RKO (cell line): ENCODE measurements at places on chromosomes 6 and 20.

- no peak for DNase-seq
These were observed 69.6 kb downstream of the C6orf52 start for GRCh38 chr6:10624836-10625235.

DNA sequence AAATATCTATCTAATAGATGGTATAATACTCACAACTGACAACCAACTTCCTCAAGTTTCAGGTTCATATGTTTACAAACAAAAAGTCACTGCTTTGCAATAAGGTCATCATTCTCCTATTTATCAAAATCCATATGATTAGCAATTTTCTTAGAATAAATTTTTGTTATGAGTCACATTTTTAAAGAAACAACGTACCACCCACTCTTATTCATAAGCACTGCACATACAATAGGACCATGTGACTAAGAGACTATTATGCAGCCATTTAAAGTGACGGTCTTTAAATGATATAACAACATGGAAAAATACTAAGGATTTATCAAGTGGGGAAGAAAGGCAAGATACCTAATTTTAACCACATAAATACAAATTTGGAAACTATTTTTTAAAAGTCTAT, 40.0 kb downstream of the REPS1 start:
- peak; percentile 18 for DNase-seq

- DNase-seq: no peak
These were observed 5.9 kb downstream of the HSPA12B start for GRCh38 chr20:3738111-3739053.

DNA sequence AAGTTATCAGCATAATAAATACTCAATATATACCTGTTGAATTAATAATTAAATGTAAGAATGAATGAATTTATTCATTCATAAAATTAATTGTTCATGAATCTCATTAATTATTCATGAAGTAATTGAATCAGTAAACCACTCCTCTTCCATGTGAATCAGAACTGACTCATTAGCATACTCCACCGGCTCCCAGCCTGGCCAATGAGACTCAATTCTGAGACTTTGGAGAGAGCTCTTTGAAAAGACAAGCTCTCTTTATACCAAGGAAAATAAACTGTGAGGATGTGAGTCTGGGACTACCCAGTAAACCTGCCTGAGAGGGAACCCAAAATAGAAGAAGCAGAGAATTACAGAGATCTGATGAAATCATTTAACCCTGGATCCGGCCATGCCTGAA, 8.4 kb upstream of the SLC2A10 start:
- peak; percentile 24 for DNase-seq

GRCh38 chr6:14641423-14642135, 524.0 kb downstream of the CD83 start:
- DNase-seq: no peak

GRCh38 chr20:53867741-53868351, 202.5 kb downstream of the BCAS1 start:
- no peak for DNase-seq

GRCh38 chr20:50646483-50646996, 44.8 kb downstream of the RIPOR3 start:
- no peak for DNase-seq

DNA sequence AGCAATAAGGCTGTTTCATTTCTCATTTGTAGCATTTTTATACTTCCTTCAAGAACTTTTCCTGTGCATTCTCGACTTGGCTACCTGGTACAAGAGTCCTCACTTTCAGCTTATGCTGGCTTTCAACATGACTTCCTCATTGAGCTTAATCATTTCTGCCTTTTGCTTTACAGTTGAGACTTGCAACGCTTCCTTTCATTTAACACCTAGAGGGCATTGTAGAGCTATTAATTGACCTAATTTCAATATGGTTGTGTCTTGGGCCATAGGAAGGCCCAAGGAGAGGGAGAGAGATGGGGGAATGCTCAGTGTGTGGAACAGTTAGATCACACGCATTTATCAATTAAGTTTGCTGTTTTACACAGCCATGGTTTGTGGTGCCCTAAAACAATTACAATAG, 37.2 kb downstream of the SLC22A2 start:
- DNase-seq: peak; percentile 40

DNA sequence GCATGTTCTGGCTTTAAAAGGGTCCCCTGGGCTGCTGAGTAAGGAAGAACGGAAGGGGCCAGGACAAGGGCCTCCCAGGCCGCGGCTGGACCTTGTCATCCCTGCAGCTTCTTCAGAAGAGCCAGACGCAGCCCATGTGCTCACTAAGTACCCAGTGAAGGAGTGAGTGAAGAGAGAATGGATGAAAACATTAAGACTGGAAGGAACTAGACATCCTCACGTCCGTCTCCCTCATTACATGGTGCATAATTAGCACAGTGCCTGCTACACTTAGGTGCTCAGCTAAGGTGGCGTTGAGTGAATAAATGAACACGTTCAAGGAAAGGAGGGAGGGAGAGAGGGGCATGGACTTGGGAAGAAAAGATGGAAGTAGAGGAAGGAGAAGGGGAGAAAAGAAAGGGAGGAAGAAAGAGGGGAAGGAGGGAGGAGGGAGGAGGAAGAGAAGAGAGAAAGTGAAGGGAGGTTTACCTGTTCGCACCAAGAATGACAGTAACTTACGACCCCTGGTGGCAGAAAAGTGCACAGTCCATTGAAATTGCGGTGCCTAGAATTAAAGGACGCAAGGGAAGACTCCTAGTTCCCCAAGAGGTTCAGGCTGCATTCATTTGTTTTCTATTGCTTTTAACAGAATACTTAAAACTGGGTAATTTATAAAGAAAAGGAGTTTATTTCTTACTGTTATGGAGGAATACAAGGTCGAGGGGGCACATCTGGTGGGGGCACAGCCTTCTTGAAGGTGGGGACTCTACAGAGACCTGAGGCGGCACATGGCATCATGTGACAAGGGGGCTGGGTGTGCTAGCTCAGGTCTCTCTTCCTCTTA, 8.0 kb downstream of the TP53RK start:
- DNase-seq: peak; percentile 52

DNA sequence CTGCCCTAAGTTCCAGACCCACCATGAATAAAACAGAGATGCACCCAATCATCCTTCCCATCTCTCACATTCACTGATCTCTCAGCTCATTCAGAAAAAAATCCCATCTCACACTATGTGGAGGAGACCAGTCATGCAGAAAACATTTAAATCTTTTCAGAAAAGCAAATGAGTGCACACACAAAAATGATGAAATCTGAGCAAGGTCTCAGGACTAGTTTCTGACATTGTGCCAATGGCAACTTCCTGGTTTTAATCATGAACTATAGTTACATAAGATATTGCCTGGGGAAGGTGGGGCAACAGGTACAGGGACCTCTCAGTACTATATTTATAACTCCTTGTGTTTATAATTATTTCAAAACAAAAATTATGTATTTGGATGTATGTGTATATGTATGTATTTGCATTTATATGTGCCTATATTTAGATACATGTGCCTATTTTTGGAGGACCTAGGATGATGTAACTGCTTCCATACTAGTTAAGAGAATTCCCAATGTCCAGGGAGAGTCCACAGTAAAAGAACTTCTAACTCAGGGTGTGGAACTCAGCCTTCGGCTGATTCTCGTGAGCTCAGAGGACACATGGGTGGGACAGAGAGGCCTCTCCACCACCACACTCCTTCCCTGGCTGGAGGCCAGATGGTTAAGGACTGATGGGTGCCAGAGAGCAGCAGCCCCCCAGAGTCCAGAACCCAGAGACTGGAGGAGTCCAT, 71.7 kb upstream of the MAP3K4 start:
- peak; percentile 29 for DNase-seq

- no peak for DNase-seq
These were observed 10.8 kb downstream of the ASXL1 start for GRCh38 chr20:32368925-32369324.

GRCh38 chr20:44217342-44218092, 6.9 kb upstream of the OSER1 start:
- DNase-seq: peak; percentile 86

- no peak for DNase-seq
These were observed 37.7 kb upstream of the ADIG start for GRCh38 chr20:38543014-38543906.

GRCh38 chr6:149963212-149963461, 606 bp upstream of the ULBP1 start:
- DNase-seq: peak; percentile 74

GRCh38 chr6:6614096-6614982, 25.8 kb downstream of the LY86 start:
- DNase-seq: no peak

GRCh38 chr20:35012227-35013069, 56.8 kb downstream of the MYH7B start:
- no peak for DNase-seq

GRCh38 chr20:34561661-34562060, 3.1 kb downstream of the MAP1LC3A start:
- no peak for DNase-seq

DNA sequence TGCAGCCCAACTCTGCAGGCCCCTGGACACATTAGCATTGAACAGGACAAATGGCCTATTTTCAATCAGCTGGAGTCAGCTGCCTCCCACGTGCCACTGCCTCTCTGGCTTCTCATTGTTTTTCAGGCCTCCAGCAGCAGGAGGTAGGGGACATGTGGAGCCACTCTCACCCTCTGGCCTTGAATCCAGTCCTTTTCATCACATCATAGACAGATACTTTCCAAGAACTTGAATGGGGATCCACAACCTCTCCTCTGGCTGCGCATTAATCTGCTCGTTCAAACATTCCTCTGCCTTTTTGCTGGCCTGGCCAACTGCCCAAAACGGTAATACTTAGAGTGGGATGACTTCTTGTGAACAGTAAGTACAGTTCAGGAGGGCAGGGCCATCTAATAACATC, 592.3 kb downstream of the PKHD1 start:
- no peak for DNase-seq

DNA sequence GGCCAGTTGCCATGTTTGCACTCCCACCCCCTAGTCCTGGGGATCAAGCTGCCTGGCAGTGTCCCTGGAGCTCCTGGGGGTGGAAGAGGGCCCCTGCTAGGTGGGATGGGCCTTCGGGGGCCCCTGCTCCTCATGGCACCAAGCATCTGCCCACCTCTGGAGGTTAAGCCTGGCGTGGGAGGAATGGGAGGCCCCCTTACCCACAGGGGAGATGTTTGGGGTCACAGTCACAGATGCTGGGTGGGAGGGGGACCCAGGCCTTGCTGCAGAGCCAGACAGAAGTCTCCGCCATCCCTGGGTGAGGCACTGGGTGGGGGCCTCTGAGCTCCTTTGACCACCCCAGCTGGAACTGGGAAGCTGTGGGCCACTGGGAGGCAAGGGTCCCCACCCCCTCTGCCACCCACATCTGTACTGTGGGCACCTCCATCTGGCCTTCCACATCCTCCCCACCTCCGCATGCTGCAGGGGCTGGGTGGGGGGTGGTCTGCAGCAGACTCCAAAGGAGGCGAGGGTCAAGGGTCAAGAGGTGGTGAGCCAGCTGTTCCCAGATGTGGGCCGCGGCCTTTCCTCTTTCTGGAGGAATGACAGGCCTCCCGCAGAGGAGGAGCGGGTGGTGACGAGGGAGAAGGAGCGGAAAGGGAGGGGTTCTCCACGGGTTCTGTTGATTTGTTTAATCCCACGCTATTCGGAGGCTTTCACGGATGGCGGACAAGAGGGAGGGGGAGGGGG, 41.5 kb downstream of the YTHDF1 start:
- no peak for DNase-seq

DNA sequence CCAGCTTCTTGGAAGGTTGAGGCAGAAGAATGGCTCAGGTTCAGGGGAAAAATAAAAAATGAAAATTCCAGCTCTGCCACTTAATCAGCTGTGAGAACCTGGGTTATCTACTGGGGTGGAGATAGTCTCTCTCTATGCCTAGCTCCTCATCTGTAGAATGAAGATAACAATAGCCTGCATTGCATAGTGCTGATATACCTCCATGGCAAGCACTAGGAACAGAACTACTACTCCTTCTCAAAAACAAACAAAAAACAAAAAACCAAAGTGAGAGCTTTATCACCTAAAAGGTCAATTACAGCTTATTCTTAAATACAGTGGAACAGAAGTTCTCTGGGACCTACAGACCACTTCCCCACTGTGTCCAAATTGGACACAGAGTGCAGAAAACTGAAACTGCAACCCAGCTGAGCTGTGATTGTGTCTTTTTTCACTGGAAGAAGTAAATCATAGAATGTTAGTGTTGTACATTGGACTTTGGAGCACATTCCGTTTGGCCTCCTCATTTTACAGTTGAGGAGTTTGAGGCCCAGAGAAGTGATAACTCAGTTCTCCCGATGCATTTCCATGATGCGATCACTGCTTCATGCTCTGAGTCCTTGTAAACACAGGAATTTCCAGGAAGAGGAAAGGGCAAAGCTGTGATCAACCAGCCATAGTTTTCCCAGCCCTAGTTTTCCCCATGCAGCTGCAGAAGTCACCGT, 23.3 kb downstream of the MTFR2 start:
- DNase-seq: no peak

DNA sequence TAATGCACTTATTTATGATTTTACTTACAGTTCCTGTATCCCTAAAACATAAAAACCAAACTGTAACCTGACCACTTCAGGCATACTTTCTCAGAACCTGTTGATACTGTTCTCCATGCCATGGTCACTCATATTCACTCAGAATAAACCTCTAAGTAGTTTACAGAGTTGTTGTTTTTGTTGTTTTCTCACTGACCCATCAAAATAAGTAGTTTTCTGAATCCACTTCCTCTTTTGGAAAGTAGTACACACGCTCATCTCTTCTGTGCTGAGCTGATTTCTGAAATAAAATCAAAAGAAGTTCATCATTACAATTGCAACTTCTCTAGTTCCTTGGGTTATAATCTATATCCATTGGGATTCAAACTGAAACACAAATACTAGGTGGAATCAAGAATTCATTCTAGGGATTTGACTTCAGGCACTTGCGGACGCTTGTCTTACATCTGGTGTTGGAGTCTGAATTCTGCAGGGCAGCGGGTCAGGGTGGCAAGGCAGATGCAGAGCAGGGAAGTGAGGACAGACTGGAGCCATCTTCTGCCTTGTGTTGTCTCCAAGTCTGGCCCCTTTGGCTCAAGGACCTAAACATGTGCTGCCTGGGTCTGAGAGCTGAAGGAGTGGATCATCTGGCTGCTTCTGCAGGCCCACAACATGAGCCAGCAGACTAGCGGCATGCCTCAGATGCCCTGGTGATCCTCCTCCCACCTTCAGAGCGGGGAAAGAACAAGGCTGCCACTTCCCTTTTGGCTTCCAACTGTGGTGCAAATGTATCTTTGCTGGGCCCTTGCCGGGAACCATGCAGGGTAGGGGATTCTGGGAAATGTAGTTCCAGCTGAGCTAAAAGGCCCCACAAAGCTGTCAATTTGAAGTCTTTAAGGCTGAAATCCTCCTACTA, 167.9 kb upstream of the MYLIP start:
- no peak for DNase-seq

GRCh38 chr6:110116258-110116657, 63.2 kb downstream of the WASF1 start:
- DNase-seq: no peak

DNA sequence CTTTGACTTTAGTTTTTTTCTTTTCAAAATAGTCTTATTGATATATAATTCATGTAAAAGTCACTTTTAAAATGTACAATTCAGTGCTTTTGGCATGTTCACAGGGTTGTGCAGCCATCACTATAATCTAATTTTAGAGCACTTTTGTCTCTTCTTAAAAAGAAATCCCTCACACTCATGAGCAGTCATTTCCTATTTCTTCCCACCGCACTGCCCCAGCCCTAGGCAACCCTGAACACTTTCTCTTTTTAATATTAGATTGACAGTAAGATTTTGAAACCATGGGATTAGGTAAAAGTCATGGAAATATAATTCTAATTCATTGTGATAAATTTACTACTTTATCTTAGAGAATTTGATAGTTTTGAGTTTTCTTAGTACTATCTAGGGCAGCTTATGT, 309.4 kb downstream of the UTRN start:
- DNase-seq: no peak
